HCEC 1CT (cell line): ENCODE measurements at places on chromosomes 11 and 22.

GRCh38 chr11:32659672-32660071 lies 76.0 kb downstream of the EIF3M start:
- peak; percentile 20 for DNase-seq

DNA sequence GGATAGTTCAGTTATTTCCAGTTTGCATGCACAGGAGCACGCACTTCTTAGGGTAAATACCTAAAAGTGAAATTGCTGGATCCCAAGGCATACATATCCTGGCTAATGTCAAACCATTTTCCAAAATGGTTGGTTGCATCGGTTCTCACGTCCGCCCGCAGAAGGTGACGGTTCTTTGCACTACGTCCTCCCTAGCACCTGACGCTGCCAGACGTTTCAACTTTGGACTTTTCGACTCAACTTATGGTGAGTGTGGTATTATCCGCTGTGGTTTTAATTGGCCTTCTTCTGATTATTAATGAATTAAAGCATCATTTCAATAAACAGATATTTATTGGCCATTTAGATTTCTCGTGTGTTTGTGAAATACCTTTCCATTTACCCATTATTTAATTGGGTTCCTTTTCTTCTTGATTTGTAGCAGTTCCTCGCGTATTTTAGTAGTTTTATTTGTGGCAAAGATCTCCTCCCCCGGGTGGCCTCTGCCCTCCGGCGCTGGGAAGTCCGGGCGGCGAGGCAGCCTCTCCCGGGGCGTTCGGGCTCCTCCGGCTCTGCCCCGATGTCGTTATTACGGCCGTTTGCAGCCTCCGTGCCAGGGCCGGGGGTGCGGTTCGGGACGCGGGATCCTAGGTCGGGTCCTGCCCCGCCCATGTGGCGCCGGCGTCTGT lies at the start of gene JHY:
Gene JHY, plus strand, starts transcription at position 571 of the 668 bp plus-strand sequence. CDS start 3,091 bp downstream, outside the sequence.
- no peak for DNase-seq

GRCh38 chr11:3353066-3353465 lies 25.9 kb downstream of the ZNF195 start:
- no peak for DNase-seq

DNA sequence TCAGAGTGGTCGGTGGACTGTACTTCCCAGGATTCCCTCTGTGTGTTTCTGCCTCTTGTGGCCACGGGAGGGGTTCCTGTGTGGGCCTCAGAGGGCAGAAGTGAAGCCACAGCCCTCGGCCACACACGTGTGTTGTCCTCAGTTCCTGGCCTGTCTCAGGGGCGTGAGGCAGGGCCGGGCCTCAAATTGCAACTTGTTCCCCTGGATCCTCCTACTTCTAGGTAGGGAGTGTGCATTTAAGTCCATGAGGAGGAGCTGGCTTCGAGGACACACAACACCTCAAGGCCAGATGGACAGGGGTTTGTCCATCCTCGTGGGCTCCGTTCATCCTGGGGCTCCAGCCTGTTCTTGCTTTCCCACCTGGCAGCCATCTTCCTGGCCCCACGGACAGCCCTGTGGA lies 573.0 kb downstream of the TBC1D22A start:
- DNase-seq = no peak
